ENCODE measurements at places on chromosomes 4 and X. TPM values are rescaled to one million over a fixed set of nuclear protein-coding genes. Genes with fewer than 3 reads are reported as not detected.
A peak's percentile ranks its signal among the peaks of the same experiment; 100 is the strongest.

GRCh38 chr4:164866817-164867490 is 10.0 kb upstream of the APELA start:
- no peak overlapping the region for H3K27ac ChIP-seq
- DNase-seq: no peak
- H3K27me3 ChIP-seq: no peaks in the 10 kb centered on the region
- no peak overlapping the region for H3K4me3 ChIP-seq
- no peaks in the 10 kb centered on the region for H3K36me3 ChIP-seq

DNA sequence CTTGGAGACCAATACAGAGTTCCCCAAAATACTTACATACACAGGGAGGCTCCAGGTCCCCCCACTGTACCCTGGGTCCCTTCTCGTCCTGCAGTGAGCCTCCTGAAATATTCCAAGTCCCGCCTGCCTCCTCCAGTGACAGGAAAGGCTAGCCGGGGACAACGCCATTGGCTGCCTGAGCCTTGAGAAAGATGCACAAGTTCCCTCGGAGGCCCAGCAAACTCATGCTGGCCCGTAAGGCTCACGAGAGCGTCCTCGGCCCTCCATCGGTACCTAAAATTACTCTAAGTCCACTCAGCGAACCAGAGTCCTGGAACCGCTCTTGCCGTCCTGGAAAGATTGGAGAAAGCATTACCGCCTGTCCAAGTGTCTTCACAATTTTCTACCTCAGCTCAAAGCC is 228.6 kb downstream of the ADAM29 start:
- no peak overlapping the region for H3K4me3 ChIP-seq
- H3K27me3 ChIP-seq: no peaks in the 10 kb centered on the region
- no peaks in the 10 kb centered on the region for H3K36me3 ChIP-seq
- H3K4me1 ChIP-seq: no peaks in the 10 kb centered on the region
- H3K27ac ChIP-seq: no peak overlapping the region

GRCh38 chr4:30744386-30744785 is 24.2 kb downstream of the PCDH7 start:
- no peaks in the 10 kb centered on the region for H3K27me3 ChIP-seq
- no peak overlapping the region for H3K4me3 ChIP-seq
- no peaks in the 10 kb centered on the region for H3K4me1 ChIP-seq
- no peak overlapping the region for H3K27ac ChIP-seq
- DNase-seq: no peak

- H3K36me3 ChIP-seq: no peaks in the 10 kb centered on the region
- H3K4me1 ChIP-seq: no peaks in the 10 kb centered on the region
- H3K4me3 ChIP-seq: no peak overlapping the region
Observed at GRCh38 chr4:84327526-84327925, 171.6 kb downstream of the NKX6-1 start.

- no peak overlapping the region for H3K27ac ChIP-seq
- no peaks in the 10 kb centered on the region for H3K27me3 ChIP-seq
- no peak overlapping the region for H3K4me3 ChIP-seq
- no peaks in the 10 kb centered on the region for H3K4me1 ChIP-seq
Observed at GRCh38 chr4:9938933-9939332, 82.4 kb downstream of the SLC2A9 start.

DNA sequence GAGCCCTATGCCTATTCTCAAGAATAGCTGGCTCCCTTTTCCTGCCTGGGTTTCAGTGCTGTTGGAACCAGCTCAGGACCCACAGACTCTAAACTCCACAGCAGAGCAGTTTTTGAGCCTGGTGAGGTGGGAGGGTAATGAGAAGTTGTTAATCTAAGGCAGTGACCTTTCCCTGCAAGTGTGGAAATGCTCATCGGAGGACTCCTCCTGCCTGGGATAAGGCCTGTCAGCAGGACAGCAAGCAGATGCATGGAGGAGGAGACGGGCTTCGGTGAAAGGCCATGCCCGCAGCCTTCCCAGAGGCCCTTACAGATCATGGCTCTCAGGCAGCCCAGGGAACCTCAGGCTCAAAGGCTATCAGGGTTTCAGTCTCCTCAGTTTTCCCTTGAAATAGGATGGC is 70.0 kb upstream of the SHISA3 start:
- H3K27ac ChIP-seq: no peak overlapping the region
- H3K4me3 ChIP-seq: no peak overlapping the region
- H3K4me1 ChIP-seq: no peaks in the 10 kb centered on the region

- H3K27me3 ChIP-seq: no peaks in the 10 kb centered on the region
- no peaks in the 10 kb centered on the region for H3K4me1 ChIP-seq
- no peaks in the 10 kb centered on the region for H3K36me3 ChIP-seq
- H3K27ac ChIP-seq: no peak overlapping the region
Observed at GRCh38 chrX:4690521-4690920, 977.1 kb upstream of the PRKX start.

Gene DDX53
- polyA plus RNA-seq: not detected

Gene CTAG2
- polyA plus RNA-seq: not detected

Gene STATH
- polyA plus RNA-seq: not detected

Gene PROM1
- polyA plus RNA-seq: 19.7 TPM

GRCh38 chr4:101348367-101348827 is 1.1 kb upstream of the PPP3CA start:
- H3K36me3 ChIP-seq: no peaks in the 10 kb centered on the region
- H3K4me3 ChIP-seq: peak overlapping the region; percentile 77
- H3K4me1 ChIP-seq: peaks cover 4% of the 10 kb centered on the region
